ENCODE measurements at places on chromosomes 16 and 17.

GRCh38 chr17:56751145-56751738 is 82.5 kb downstream of the C17orf67 start:
- DNase-seq: no peak

GRCh38 chr16:89048871-89049422 is 44.7 kb upstream of the ACSF3 start:
- DNase-seq: no peak

- peak; percentile 97 for DNase-seq
Measured at GRCh38 chr17:10036511-10037061, 131.5 kb upstream of the RCVRN start.

DNA sequence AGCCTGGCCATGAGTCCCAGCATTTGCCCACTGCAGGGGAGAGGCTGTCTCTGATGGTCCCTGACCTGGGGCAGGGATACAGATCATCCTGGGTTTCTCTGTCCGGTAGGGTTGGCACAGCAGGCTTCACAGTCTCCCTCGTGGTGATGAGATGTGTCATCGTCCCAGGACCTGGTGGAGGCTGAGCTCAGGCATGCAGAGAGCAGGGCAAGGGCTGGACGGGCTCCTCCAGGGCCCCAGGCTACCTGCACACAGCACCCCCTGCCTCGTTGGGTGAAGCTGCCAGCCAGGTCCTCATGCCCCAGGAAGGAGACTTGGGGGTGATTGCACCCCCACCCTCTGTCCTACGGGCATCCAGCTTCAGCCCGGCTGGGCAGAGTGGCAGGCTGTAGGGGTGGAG is 155.8 kb upstream of the GSE1 start:
- no peak for DNase-seq

- peak; percentile 68 for DNase-seq
Measured at GRCh38 chr17:83053739-83054451, 25.5 kb upstream of the METRNL start.

DNA sequence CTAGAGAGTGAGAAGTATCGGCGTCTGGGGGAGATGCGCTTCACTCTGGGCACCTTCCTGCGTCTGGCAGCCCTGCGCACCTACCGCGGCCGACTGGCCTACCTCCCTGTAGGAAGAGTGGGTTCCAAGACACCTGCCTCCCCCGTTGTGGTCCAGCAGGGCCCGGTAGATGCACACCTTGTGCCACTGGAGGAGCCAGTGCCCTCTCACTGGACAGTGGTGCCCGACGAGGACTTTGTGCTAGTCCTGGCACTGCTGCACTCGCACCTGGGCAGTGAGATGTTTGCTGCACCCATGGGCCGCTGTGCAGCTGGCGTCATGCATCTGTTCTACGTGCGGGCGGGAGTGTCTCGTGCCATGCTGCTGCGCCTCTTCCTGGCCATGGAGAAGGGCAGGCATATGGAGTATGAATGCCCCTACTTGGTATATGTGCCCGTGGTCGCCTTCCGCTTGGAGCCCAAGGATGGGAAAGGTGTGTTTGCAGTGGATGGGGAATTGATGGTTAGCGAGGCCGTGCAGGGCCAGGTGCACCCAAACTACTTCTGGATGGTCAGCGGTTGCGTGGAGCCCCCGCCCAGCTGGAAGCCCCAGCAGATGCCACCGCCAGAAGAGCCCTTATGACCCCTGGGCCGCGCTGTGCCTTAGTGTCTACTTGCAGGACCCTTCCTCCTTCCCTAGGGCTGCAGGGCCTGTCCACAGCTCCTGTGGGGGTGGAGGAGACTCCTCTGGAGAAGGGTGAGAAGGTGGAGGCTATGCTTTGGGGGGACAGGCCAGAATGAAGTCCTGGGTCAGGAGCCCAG is 2.8 kb downstream of the SPHK1 start:
- DNase-seq: no peak

DNA sequence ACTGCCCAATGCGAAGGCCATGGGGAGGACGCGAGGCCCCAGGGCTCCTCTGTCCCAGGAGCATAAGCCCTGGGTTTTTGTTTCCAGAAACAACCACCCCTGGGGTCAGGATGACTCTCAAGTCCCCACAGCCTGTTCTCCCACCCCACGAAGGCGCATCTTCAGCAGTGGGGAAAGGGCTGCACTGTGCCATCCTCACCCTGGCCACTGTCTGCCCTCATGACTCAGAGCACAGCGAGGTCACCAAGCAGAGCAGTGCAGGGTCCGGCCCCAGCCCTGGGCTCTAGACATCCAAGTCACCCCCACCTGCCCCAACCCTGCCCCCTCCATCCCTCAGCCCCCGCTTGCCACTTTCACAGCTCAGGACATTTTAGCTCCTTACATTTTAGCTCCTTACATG is 22.7 kb upstream of the KSR1 start:
- no peak for DNase-seq

GRCh38 chr16:4214215-4214621 is 27.7 kb downstream of the SRL start:
- DNase-seq: no peak

DNA sequence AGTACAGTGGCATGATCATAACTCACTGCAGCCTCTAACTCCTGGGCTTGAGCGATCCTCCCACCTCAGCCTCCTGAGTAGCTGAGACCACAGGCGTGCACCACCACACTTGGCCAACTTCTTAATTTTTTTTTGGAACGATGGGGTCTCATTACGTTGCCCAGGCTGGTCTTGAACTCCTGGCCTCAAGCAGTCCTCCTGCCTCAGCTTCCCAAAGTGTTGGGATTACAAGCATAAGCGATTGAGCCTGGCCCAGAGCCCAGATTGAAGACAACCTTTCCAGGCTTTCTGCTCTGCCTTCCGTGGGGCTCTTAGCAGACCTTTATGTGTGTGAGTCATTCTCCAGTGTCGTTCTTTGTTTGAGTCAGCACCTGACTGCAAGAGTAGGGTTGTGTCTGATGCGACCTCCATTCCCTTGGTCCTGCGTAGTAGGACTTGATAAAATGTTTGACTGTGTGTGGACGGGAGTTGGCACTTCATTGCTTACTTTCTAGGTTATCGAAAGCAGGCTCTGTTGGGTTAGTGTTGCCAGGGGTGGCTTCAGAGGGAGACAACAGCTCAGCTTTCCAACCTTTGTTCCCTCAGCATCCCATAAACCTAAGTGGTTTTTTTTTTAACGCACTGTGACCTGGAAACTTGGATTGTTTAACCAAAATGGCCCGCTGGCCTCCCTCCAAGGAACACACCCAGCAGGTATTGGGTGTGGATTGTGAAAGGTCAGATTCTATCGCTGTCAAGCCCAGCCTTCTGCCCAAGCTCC is 26.4 kb downstream of the EEF2K start:
- DNase-seq: no peak

GRCh38 chr16:68079626-68080344 is 5.4 kb upstream of the NFATC3 start:
- peak; percentile 77 for DNase-seq

GRCh38 chr17:50349243-50349600 is 3.3 kb downstream of the XYLT2 start:
- no peak for DNase-seq

DNA sequence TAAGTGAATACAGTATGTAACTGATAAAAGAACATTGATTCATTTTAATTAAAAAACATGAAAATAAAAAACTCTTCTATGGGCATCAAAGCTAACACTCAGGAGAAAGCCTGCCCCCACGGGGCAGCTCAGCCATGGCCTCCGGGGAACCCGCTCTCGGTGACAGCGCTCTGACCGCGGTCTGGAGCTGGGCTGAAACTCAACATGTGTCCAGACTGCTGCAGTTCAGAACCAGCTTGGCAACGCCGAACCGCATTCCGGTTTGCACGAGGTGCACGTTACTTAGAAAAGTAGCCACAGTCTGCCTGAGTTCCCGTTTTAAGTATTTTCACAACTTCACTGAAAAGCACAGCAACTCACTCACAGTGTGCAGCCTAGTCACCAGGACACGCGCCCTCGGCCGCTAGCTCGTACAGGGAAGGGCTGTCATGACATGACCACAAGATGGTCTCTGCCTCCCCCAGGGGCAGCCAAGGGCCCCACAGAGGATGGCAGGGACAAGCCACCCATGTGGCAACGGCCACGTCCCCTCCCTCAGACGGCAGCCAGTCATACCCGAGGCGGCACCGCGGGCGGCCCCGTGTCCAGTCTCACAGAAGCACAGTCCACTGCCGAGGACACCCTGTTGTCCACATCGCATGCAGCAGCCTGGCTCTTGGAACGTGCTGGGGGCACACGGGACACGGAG is 77.1 kb upstream of the METRNL start:
- no peak for DNase-seq

GRCh38 chr16:1908184-1908583 is 10.0 kb downstream of the HS3ST6 start:
- no peak for DNase-seq

- DNase-seq: no peak
Measured at GRCh38 chr17:63116228-63116627, 150.2 kb downstream of the TANC2 start.

- DNase-seq: peak; percentile 81
Measured at GRCh38 chr16:19294156-19294649, 8.7 kb downstream of the CLEC19A start.

GRCh38 chr16:72166954-72167561 is 4.9 kb downstream of the PMFBP1 start:
- DNase-seq: no peak

- DNase-seq: no peak
Measured at GRCh38 chr17:67239597-67239996, 5.4 kb downstream of the HELZ start.

- DNase-seq: no peak
Measured at GRCh38 chr17:15247891-15248529, 17.1 kb downstream of the PMP22 start.

- DNase-seq: peak; percentile 78
Measured at GRCh38 chr16:12646490-12647274, 157.0 kb downstream of the CPPED1 start.

GRCh38 chr17:71117466-71117865 is 948.1 kb downstream of the KCNJ2 start:
- DNase-seq: no peak

- DNase-seq: no peak
Measured at GRCh38 chr17:31997005-31997404, 10.2 kb upstream of the LRRC37B start.
